ENCODE measurements at places on chromosomes 4 and X. TPM values are rescaled to one million over a fixed set of nuclear protein-coding genes. Genes with fewer than 3 reads are reported as not detected.

- DNase-seq, result no peak
Measured at GRCh38 chr4:165834116-165834515, 38.9 kb upstream of the TLL1 start.

DNA sequence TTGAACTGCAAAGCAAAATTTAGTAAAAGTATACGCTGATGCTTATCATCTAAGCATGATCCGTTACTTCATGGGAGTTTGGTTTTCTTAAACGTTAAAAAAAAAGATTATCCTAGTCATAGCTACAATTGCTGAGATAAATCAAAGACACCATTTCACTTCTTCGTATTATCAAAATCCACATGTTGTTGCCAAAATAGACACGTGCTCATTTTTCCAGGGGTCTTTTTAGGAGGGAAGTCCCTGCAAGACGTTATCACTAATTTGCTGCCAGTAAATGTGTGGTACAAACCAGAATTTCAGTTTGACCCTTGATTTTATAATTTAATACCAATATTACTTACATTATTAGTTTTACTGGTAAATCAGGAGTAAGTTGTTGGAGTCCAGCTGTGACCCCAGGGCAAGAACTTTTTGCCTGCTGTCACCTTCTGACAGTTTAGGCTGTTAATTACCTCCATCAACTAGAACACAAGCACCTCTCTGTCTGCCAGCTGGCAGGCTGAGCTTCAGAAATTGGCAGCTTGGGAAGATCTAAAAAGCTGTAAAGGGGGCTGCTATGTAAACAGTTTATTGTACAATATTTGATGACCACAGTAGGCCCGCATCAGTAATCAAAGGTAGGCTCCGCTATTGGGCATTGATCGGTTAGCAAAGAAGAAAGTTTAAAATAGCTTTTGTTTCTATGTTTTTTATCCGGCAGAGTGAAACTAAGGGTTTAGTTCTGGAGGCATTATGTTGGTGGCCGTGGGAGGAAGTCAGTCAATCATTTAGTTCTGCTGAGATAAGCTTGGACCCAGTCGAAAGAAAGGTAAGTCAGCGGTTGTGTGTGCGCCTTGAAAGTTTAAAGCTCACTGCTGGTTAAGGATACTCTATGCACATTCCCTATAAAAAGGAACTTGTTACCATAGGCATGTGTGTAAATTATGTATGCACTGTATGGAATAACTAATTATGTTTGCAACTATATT lies 196.4 kb downstream of the FBXO8 start:
- no peak for DNase-seq

GRCh38 chr4:129353490-129353889 lies 257.5 kb downstream of the C4orf33 start:
- no peak for DNase-seq

- no peak for DNase-seq
Measured at GRCh38 chr4:24517676-24518075, 66.7 kb downstream of the DHX15 start.

Gene TLR2
- total RNA-seq, result 6.3 TPM

- DNase-seq, result no peak
Measured at GRCh38 chrX:1903236-1903935, 288.5 kb downstream of the ASMT start.

Gene ZAR1
- total RNA-seq, result not detected

DNA sequence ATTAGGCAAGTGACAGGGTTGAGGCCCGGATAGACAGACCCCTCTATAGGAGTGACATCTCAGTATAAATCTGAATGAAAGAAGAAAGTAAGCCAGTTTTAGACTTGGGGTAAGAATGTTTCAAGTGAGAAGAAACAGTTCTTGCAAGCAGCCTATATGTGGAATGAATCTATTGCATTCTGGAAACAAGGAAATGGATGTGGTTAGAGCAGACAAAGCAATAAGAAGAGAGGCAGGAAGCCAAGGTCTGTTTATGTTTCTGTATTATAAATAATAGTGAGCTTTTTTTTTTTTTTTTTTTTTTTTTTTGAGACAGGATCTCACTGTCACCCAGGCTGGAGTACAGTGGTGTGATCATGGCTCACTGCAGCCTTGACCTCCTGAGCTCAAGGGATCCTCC lies 255.8 kb downstream of the UNC5C start:
- DNase-seq, result peak; percentile 37

All from natural killer cell (primary cell).